ENCODE measurements at places on chromosomes 7 and 10.
A peak's percentile ranks its signal among the peaks of the same experiment; 100 is the strongest.

DNA sequence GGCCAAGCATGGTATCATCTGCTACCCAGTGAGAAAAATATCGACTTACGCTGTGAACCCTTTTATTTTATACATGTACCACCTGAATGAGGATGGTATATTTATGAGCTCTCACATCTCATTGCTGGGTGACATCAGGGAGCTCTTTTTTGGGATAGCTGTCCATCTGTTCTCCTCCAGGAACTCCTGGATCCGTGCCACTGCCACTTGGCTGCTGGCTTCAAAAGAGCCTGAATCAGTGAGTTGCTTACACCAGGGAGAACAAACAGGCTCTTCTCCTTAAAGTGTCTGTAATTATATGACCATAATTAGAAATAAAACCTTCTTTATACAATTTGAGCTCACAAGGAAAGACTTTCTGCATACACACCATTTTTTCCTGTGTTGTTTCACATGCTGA is 106.2 kb downstream of the KAT6B start:
- DNase-seq = peak; percentile 19

DNA sequence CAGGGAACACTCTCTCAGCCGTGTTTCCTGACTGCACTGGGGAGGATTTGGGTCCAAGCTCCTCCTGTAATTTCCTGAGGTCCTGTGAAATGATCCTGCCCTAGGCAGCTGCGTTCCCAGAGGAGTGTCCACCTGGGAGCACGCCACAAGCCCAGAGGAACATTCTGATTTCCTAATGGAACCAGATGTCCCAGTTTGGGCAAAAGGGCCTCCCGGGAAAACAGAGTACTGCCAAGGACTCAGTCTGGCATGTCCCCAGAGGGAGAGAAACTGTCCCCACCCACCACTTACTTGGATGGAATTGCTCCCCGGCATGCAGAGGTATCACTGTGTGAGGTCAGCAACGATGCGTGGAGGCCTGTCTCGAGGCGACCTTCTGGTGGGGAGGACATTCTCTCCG is 34.5 kb downstream of the ASB13 start:
- no peak for DNase-seq

DNA sequence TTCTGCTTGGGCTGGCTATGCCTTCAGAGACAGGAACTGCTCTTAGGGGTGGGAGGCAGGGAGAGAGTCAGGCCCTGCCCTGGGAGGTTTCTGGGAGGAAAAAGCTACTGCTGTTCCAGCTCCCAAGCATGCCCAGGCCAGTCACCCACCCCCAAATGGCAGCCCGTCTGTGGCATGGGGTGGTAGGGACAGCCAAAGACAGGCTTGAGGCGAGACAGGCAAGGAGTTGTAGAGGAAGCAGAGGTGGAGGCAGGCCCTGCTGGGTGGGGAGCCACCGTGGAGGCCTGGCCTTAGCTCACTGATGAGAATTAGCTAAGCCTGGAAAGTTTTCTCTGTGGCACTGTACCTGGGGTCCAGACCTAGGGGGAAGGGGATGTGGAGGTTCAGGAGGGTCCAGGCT is 6.6 kb upstream of the SAMD8 start:
- no peak for DNase-seq

- DNase-seq = no peak
These were observed 368.9 kb downstream of the SORCS1 start for GRCh38 chr10:106795619-106796018.

DNA sequence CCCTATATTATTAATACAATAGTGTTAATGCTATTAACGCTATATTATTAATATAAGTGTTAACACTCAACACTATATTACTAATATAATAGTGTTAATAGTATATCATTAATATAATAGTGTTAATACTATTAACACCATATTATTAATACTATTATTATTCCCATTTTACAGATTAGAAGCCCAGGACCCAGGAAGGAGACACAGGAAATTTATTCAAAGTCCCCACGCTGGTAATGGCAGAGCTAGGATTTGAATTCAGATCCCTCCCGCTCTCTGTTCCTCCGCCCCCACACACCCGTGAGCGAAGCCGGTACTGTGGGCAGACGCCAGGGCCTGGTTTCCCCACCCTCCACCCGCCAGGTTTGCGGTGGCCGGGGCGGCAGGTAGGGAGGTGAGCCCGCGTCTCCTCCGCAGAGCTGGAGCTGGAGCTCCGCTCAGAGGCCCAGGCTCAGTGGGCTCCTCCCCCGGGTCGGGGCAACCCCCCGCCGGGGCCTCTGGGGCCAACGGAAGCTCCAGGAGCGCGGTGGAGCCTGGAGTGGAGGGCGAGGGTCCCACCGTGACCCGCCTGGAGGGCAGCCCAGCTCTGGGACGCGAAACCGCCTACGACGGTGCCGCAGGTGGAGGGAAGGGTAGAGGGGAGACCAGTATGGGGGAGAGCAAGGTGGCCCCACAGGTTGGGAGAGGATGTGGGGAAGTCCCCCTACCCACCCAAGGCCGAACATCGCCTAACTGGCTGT is at the start of gene TMEM225B:
TSS of gene TMEM225B (plus strand) at position 506 of the 740 bp plus-strand sequence. CDS start 6,122 bp downstream, outside the sequence.
- DNase-seq = no peak

GRCh38 chr10:59700709-59701108 is 8.9 kb downstream of the SLC16A9 start:
- DNase-seq = no peak

DNA sequence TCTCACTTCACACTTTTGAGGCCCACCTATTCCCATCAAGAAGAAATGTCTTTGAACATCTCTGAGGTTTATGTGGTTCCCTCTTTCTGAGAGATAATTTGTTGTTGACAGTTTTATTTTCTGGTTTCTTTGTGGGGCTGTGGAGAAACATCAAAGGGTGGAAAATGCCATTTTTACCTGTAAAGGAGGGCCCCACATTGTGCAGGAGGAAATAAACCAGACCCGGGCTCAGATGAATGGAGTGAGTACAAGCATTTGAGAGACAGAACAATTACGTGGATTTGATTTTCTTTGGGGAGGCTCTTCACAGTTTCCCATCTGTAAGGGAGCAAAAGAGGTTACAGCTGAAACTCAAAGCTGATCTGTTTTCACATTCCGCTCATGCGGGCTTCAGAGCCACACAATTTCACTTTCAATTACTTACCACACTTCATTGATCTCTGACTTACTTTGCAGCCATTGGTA is 29.8 kb downstream of the ITPRIP start:
- no peak for DNase-seq

DNA sequence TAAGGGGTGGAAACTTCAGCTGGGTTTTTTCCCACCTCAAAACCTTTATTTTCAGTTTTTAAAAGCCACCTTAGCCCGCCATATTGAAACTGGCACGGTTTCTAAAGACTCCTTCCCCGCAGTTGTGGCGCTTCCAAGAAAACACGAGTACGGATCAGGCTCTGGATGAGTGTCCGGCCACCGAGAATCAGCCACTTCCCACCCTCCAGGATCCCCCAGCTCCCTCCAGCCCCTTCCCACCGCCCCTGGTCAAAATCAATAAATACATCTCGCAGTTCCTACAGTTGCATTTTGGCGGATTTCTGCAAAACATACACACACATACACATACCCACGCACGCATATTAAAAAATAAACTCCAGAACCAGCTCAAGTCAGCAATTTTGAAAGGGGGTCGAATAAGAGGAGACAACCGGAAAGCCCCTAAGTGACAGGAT is 1.1 kb downstream of the SFMBT2 start:
- no peak for DNase-seq

- no peak for DNase-seq
These were observed 61.3 kb upstream of the CAV2 start for GRCh38 chr7:116438267-116438666.

GRCh38 chr10:121851786-121852185 is 76.0 kb downstream of the ATE1 start:
- no peak for DNase-seq

DNA sequence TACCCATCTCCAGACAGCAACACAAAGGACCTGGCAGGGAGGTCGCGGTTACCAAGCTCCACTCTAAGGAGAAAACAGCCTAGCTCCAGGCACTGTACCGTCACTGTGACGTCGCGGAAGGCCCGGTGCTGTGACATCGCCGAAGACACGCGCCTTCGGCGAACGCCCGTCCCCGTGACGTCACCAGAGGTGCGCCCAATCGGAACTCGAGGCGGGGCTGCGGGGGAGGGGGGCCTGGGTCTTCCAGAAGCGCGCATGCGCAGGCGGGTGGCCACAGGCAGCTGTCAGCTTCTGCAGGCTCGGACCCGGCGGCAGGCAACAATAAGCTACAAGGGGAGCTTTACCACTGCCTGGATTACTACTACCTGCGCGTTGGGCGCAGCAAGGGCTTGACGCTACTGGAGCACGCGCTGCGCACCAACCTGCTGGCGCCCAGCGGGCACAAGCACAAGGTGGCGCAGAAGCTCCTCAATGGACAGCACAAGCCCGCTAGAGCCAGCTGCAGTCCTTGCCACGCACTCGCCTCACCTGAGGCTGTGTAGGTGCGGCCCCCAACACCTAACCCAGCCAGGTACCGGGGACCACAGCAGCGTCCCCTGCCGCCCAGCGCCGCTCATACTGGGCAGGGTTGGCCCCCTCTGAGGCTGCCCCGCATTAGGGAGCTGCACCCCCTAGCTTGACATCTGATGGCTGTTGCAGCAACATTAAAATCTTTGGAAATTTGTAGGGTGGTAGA is 208.4 kb downstream of the TPST1 start:
- DNase-seq = peak; percentile 28

DNA sequence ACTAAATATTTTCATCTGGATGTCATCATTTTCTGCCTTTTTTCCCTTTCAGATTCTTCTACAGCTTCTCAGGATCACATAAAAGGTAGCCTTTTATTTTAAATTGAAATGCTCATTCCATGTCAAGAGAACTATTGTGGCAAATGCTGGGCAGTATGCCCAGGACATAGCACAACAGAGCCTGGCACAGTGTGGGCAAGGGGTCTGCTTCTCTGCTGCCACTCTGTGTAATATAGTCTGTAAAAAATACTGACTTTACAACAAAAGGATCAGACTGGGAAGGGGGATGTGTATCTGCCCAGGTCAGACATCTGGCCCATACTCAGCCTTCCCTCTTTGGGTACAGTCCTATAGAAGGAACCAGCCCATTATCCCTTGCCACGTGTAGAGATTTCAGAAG is 62.7 kb downstream of the CUZD1 start:
- no peak for DNase-seq

GRCh38 chr10:82618007-82618406 is 743.0 kb downstream of the NRG3 start:
- DNase-seq = no peak

DNA sequence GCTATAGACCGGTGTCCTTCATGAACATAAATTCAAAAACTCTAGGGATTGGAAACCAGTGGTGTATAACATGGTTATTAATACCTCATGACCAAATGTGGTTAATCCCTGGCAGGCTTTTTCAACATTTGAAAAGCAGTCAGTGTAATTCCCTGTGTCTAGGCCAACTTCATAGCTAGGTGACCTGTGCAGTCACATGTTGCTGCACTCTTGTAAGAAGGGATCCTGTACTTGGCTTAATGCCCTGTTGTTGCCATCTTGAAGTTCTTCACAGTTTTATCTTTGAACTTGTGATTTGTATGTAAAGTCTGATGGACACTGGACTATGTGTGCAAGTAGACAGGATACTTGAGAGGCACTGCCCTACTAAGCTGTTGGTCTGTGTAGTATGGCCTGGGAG is 39.7 kb downstream of the ZNF33A start:
- no peak for DNase-seq

DNA sequence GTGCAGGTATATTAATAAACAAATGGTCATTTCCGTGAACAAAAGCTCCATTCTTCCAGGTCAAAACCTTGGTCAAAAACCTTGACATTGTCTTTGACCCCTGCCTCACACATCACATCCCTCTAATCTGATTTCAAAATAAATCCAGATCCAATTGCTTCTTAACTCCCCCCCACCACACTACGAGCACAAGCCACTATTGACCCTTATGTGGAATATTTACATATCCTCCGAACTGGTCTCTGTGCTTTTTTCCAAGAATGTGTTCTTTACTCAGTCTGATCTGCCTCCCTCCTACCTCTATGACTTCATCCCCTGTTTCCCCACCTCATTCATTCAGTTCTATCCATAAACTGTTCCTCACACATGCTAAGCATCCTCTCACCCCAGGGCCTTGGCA is 313.6 kb upstream of the NPVF start:
- no peak for DNase-seq

GRCh38 chr7:71727347-71727746 is 595.4 kb downstream of the GALNT17 start:
- no peak for DNase-seq

GRCh38 chr10:50310560-50311174 is 59.4 kb upstream of the ASAH2 start:
- DNase-seq = no peak

- DNase-seq = no peak
These were observed 127.4 kb upstream of the FAM20C start for GRCh38 chr7:64916-65341.

DNA sequence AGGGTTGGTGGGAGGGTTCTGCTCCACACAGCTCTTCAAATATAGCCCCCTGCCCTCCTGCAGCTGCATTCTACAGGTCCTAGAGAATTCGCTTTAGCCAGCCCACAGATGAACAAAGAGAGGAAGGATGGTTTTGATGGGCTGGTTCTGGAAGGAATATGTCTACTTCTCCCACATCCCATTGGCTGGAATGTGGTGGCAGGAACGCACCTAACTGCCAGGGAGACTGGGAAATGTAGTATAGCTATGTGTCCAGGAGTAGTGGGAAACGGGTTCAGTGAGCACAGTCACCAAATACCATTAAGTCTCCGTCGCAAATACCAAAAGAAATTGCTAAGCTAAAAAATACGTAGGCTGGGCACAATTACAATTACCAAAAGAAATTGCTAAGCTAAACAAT is 7.3 kb upstream of the PTER start:
- DNase-seq = no peak

GRCh38 chr10:5476918-5477525 is 22.3 kb downstream of the CALML5 start:
- DNase-seq = no peak

DNA sequence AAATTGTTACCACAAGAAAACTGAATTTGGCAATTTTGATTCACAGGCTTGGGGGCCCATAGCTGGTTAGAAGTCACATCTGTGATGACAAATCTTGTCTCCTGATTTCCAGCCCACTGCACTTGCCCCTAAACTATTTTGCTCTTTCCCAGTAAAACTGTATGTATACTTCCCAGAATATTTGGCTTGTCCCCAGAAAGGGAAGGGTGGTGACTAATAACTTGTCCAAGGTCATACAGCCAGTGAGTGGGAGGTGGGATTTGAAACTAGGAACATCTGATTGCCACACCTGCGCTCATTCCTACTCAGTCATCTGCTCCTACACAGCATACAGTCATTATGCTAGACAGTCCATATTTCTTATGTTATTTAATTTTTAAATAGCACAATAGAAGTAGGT is 304.5 kb downstream of the SDHAF3 start:
- DNase-seq = no peak
